Activated CD8-positive, alpha-beta memory T cell treated with anti-CD3 and anti-CD28 coated beads, Interleukin-2, amount 50 U/mL, for 4 hours (primary cell): ENCODE measurements at places on chromosomes 2 and 18.

- DNase-seq, result no peak
Observed at GRCh38 chr2:231743376-231744116, 35.2 kb downstream of the PTMA start.

GRCh38 chr18:54973046-54973445 lies 13.8 kb upstream of the CCDC68 start:
- no peak for DNase-seq

- DNase-seq, result no peak
Observed at GRCh38 chr2:51368250-51368649, 336.3 kb upstream of the NRXN1 start.

DNA sequence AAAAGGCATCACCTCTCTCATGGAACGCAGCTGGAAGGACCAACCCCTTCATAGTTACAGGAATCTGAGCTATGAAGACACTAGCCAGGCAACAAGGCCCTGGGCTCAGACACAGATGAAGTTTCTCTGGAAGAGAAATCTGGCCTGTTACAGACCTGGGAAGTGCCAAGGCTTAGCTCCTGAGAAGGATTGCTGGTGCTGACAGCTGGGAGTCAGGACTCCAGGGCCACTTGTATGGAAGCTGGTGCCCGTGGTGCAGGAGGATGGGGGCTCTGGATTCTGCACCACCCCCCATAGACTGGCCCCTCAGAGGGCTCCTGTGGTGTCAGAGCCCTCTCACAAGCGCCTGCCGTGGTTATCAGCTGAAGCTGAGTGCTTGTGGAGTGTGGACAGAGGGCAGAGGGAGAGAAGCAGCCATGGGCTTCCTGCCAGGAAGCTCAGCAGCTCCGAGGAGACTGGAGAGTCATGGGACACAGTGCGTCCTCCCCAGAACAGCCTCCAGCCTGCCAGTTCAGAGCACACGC lies 87.3 kb upstream of the LCLAT1 start:
- DNase-seq, result no peak

DNA sequence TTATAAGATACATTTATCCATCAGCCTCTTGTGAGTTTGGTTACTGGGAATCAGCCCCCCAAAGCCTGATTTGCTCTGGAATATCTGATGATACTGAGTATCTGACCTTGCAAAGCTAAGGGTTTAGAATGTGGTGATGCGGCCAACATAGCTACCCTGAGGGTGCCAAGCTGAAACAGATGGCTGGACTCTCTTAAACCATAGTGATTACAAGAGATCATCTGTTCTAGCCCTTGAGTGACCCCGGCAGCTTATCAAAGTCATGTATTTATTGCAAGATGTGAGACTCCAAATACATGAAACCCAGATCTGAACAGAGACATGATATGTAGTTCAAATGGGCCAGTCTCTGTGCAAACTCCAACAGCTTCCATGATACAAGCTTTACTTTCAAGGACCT lies 78.2 kb upstream of the CABLES1 start:
- DNase-seq, result no peak

- no peak for DNase-seq
Observed at GRCh38 chr2:133748007-133748700, 179.9 kb upstream of the NCKAP5 start.

- no peak for DNase-seq
Observed at GRCh38 chr2:111171337-111171930, 50.7 kb downstream of the BCL2L11 start.

DNA sequence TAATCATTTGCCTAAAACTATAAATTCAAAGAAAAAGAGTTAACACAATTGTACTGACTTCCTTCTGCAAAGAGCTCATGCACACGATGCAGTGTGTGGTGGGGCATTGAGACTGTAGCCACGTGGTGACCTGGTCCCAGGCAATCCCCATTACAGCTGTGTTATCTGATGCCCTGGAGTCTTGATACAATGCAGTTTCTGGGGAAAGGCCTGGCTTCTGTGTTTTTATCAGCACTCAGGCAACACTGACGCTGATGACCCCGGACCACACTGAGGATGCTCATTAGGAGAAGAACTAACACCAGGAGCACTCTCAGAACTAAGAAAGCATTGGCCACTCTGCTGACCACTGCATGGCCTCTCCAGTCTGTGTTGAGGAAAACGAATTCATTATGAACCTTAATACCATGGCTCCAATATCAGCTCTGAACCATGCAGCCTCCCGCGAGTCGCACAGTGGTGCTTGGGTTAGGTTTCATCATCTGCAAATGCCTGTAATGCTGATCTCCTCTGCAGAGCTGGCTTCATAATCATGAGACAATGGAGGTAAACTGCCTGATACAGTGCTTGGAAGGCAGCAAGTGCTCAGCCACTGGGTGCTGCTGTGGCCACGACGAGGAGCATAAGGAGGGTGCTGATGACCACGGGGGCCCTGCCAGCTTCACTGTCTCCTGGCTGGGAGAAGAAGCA lies 218.5 kb downstream of the MYT1L start:
- DNase-seq, result no peak

GRCh38 chr2:14261771-14262170 lies 370.7 kb upstream of the LRATD1 start:
- no peak for DNase-seq

DNA sequence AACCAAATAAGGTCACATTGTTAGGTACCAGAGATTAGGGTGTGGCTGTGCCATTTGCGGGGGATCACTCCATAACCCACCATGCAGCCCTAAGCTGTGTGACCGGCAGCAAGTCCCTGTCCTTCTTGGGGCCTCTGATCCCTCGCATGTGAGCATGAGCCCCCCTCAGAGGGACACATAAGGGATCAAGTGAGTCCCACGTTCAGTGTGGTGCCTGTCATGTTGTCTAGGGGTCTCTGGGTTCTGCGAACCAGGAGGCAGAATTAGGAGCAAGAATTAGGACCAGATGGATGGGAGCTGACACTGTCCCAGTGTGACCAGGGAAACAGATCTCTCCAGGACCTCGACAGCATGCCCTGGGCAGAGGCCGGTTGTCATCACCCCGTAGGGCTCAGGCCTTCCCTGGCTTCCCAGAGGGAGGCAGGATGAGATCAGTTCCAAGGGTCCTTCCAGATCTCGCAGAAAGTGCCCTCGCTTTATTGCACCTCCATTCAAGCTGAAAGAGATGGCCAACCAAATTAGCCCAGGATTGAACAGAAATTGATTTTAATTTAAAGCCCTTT lies 113.2 kb upstream of the OTOS start:
- no peak for DNase-seq

DNA sequence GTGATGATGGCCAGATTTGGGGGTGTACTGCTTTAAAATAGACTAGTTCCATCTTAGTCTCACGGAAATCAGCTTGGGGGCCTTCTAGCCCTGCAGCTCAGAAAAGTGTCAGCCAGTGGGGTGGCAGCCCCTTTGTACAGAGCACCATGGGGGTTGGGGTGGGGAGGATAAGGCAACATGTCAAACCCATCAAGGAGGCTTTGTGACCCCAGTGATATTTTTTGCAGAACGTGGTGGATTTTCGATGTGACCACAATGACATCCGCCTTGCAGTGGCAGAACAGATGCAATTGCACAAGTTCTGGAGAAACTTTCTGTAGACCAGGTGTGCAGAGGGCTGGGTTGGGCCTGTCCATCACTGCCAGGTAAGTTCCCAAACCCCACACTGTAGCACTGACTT lies 3.0 kb upstream of the CD8A start:
- peak; percentile 28 for DNase-seq

DNA sequence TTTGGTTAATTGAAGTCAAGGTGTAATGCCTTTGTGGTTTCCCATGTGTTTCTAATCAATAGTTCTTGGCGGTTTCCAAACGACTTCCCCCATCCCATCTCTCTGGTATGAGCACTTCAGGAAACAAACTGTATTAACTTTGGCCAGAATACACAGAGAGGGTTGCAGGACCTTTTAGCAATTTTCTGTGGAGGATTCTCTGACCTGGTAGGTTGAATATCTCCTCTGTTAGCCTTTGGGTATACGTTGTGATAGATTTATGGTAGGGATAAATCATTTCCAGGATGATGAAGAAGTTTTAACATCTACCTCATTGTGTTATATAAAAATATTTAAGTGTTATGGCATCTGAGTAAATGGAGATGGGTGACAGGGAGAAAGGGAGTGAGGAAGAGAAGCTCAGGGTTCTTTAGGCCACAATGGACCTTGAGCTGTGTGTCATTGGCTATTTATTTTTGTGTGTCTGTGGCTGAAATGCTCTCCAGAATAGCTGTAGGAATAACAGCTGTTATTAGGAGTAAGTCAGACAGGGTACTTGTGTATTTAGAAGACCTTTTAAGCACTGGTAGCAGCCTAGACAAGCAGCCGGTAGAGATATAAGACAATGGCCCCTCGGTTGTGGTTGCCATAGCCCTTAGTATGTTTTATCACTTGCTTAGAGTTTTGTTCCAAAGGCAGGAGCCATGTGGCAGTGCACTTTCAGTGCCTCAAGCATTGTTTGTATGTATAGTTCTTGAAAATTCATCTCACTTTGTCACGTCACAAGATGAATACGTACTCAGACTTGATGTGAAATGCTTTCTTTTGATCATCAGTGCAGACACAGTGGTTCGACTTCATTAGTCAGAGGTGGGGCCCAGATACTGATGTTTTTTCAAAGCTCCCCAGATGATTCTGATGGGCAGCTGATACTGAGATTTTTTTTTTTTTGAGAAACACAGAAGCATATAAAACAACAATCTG lies 91.1 kb downstream of the FMNL2 start:
- DNase-seq, result no peak
